Stimulated activated CD8-positive, alpha-beta memory T cell treated with anti-CD3 and anti-CD28 coated beads, Interleukin-4, amount 100 ng/mL, for 4 hours (primary cell): ENCODE measurements at places on chromosomes 2 and 18.

DNA sequence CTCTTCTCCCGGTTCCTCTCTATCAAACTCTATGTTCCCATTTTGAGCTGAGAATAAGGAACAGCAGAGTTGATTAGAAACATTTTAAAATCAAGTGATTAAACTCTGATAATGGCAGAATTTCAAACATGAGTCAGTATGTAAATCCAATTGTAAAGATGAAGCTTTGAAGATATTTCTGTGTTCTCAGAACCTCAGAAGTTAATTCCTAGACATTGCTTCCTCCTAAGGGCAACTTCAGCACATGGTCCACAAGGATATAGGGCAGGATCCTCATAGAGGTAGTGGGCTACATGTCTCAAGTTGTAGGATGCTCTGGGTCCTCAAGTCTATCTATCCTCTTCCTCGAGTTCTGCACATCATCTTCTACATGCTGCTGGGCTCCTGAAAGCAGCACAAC is 46.3 kb downstream of the QPCT start:
- DNase-seq, result no peak

GRCh38 chr2:215784371-215784783 is 229.0 kb downstream of the MREG start:
- DNase-seq, result no peak

DNA sequence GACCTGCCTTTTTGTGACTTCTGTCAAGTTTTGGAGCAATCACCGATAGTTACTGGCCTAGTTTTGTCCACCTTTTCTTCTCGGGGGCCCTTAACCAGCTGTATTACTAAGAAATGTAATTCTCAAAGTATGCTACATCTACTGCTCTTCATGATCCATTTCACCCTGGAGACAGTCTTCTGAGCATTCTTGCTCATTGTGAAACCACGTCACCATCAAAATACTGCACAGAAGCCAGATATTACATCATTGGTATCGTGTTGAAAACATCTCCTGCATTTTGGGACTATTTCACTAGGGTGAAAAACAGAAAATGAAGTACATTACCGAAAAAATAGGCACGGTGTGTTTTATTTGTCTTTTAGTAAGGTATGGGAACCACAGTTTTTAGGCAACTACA is 11.7 kb downstream of the LYPD6B start:
- DNase-seq, result no peak

DNA sequence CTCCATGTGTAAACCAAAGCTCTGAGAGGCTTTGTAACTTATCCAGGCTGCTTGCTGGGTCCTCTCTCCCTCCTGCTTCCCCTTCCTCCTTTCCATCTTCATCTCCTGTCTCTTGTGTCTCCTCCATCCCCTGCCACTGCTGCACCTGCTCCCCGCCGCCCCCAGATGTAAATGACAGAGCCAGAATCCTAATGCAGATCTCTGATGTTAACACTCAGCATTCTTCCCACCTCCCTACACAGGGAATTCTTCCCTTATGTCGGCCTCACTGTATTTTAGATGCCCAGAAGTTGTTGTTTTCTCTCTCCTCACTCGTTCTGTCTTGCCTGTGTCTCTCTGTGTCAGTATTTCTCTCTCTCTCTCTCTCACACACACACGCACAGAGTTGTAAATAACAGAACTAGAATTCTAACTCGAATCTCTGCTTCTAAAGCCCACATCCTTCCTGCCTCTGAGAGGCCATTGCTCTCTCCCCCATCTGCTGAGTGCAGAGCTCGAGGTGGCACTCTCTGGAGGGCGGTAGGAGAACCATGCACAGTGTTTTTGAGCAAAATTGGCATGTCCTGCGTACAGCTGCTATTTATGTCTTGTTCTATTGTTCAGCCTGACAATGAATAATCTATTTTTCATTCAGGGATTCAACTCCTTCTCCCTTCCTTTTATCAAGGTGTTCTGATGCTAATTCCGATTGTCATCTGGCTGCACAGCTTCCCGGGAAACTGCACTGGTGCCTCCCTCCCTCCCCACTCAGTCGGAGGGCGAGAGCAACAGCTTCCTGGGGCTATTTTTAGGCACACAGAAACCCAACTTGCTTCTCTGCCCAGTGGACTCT is 219.9 kb downstream of the SH3RF3 start:
- no peak for DNase-seq

- DNase-seq, result no peak
These were observed 3.9 kb upstream of the NPPC start for GRCh38 chr2:231929961-231930592.

GRCh38 chr2:152098496-152099366 is at the start of gene CACNB4:
Gene CACNB4 (minus strand): TSS chr2:152099044.
- no peak for DNase-seq

- DNase-seq, result no peak
These were observed 24.0 kb downstream of the UNC50 start for GRCh38 chr2:98632351-98632750.
